Effector memory CD4-positive, alpha-beta T cell (primary cell): ENCODE measurements at places on chromosomes 2 and 18.

DNA sequence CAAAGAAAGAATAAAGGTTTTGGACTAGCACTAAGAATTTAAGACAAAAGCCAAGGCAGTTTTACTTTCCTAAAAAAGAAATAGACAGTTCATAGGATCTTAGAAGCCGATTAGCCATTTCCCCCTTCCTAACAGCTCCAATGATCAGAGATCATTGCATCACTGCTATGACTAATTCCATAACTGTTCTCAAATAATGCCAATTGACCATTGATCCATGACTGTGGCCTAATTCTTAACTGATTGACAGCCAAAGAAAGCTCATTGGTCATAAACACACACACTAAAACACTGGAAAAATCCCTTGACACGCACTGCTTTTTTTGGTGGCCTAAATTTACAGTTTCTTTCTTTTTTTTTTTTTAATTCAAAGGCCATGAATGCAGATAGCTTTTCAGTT lies 345.0 kb upstream of the ACVR2A start:
- DNase-seq = no peak

DNA sequence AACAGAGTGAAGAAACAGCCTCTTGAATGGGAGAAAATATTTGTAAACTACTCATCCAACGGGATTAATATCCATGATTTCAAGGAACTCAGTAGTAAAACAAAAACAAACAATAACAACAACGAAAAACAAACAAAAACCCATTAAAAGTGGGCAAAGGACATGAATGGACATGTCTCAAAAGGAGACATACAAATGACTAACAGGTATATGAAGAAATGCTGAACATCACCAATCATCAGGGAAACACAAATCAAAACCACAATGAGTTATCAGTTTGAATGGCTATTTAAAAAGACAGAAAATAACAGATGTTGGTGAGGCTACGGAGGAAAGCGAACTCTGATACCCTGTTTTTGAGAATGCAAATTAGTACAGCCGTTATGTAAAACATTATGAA lies 224.8 kb upstream of the NRXN1 start:
- no peak for DNase-seq

DNA sequence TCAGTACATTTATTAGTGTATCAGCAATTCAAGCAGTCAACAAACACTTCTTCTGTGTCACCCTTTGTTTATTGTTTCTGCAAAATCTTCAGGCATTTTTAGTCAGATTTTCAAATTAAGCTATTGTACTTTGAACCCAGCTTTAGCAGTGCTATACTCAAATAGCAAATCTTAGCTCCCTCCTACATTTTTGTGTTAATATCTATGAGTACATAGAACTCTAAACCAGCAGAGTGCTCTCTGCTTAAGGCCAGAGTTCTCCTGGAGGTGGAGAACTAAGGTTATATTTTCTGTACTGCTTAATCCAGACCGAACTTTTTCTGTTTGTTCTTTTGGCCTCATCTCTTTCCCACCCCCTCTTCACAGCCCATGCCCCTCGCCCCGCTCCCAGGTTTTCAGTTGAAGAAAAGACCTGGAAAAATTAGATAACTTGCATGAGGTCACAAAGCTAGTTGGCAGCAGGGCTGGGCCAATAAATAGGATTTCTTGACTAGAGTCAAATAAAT lies 29.2 kb upstream of the SCN1A start:
- no peak for DNase-seq

DNA sequence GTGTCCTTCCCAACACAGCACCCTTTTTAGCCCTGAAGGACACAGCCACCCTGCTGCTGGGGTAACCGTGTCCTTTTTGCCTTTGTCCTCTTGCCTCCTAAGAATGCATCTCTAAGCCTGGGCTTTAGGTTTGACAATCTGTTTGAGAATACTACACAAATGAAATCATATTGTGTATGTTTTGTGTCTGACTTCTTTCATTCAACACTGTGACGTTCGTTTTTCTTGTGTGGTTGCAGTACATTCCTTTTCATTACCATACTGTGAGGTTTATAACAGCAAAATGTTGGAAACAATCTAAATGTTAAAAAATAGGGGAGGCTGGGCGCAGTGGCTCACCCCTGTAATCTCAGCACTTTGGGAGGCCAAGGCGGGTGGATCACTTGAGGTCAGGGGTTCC lies 11.2 kb downstream of the ASPRV1 start:
- DNase-seq = no peak

DNA sequence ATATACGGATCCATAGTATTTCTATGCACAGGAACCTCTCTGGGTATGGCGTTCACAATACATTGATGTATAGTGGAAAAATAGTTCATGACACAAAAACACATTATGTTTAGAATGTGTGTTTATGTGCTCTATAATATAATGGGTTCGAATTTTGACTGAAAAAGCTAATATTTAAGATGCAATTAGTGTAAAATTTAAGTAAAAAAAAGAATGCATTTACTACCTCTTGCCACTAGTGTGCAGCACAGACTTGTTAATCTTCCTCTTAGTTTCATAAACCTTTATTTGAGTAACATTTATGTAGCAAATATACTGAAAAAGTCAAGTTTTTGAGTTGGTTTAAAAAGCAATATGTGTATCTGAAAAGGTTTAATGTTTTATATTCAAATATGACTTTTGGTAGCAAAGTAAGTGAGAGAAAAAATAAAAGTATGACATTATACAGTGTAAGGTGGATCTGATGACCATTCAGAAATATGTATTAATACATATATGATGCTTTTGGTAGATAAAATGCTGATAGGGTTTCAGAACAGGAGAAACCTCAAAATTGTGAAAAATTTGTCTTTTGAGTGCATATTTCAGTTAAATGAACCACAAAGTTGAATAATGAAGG lies 49.4 kb downstream of the CCDC102B start:
- no peak for DNase-seq

DNA sequence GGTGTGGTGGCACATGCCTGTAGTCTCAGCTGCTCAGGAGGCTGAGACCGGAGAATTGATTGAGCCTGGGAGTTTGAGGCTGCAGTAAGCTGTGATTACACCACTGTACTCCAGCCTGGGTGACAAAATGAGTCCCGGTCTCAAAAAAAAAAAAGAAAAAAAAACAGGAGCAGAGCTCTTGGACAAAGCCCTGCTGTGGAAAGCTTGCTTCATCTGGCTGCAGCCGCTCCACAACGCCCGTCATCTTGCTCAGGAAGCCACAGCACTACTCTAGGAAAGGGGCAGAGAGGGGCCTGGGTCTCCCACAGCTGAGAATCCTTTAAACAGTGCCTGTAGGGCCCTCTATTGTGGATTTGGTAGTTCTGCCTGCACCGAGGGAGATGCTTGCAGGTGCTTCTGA lies 11.0 kb downstream of the ATG4B start:
- DNase-seq = no peak

DNA sequence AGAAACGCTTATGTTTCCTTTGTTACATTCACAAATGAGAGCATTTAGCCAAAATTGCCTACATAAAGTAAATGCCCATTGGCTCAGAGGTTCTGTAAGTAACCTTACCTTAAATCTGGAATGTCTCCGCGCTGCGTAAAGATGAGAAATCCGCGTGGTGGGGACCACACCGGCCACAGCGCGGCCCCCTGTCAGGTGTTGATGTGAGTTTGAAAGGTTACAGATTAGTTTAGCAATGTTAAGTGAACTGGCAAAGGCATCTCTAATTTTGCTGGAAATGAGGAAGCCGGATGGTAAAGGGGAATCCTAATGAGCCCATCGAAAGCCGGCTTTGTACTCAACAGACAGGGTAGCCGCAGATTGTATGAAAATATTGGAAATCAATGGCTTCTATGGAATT lies 11.8 kb downstream of the SALL3 start:
- DNase-seq = no peak

DNA sequence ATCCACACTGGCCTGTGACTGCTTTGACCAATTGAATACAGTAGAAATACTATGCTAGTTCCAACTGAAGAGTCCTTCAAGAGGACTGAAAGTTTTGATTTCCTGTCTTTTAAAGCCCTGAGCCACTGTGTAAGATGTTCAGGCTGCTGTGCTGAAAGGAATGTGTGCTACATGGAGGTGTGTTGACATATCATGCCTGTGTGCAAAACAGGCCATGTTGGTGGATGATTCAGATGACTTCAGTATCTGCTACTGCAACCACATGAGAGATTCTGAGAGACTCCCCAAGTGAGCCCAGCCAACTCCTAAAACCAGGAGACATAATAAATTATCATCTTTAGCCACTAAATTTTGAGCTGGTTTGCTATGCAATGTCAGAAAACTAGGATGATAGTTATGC lies 662.9 kb downstream of the ZEB2 start:
- no peak for DNase-seq

GRCh38 chr2:227164763-227165291 lies 403 bp downstream of the COL4A3 start:
- DNase-seq = no peak

GRCh38 chr2:169963786-169964185 lies 136.5 kb downstream of the UBR3 start:
- no peak for DNase-seq

- DNase-seq = no peak
These were observed 33.7 kb downstream of the MREG start for GRCh38 chr2:215979620-215980019.

GRCh38 chr2:9654452-9655100 lies 23.8 kb upstream of the YWHAQ start:
- no peak for DNase-seq

GRCh38 chr2:226407135-226407534 lies 392.5 kb downstream of the IRS1 start:
- no peak for DNase-seq

DNA sequence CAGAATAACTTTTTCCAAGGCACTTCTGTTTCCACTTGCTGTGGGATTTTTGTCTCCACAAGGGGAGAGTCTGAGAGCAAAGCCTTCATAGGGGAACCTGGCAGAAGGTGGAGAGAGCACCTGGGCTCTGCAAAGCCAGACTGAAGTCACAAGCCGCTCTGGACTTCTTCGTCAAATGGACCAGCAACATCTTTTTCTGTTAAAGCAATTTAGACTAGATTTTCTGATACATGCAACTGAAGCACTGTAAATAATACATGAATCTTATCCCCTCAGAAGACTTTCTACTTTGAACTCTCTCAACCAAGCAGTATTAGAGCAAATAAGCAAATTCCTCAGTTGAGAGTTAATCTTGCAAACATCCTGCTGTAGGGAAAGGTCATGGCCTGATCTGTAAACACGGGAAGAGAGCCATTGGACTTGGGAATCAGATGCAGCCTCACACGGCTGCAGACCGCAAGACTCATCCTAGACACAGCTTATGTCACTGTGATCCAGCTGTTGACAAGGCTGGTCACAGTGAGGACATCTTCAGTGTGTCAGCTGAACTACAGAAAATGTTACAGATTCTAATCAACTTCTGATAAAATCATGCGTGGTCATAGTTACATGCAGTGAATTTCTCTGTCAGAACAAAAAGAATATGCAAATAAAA lies 3.2 kb downstream of the SH3YL1 start:
- DNase-seq = no peak

GRCh38 chr2:157746234-157746950 lies 117.7 kb upstream of the ACVR1C start:
- no peak for DNase-seq

DNA sequence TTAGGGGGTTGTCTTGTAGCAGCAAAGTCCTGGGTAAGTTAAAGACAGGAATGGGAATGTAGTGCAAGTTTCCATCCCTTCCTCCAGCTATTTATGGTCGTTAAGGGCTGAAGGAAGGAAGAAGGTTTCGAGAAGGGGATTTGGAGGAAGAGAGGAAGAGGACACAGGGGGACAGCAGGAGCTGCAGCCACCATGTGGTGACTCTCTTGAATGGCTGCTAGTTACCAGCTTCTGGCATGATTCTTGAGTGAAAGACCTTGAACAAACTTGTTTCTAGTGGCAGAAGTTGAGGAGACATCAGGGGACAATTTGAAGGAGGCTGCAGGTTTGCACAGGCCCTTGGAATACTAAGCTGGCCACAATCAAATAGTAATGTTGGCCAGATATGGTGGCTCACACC lies 116.6 kb downstream of the MTX2 start:
- DNase-seq = no peak

GRCh38 chr18:69044215-69044614 lies 246.3 kb downstream of the CCDC102B start:
- DNase-seq = no peak

DNA sequence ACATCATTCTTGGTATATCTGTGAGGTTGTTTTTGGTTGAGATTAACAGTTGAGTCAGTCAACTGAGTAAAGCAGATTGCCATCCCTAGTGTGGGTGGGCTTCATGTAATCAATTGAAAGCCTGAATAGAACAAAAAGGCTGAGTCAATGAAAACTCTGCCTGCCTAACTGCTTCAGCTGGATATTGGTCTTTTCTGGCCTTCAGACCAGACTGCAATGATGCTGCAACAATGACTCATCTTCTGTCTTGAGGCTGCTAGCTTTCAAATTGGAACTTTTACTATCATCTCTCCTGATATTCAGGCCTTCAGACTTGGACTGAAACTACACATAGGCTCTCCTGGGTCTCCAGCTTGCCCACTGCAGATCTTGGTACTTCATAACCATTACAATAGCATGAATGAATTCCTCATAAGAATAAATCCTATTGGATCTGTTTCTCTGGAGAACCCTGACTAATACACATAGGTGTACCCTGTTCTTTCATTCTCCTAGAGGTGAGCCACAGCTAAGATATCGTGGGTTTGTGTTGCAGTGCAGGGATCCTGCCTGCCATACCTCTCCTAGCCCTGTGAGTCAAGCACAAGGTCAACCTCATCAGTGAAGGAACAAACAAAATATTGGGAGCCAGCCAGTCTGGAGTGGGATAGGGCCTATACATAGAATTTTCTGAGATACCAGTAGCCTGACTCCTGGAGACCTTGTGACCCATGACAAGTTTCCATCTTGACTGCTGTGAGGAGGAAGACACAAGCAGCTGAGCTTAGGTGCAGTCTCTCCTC lies 473.8 kb downstream of the DCC start:
- DNase-seq = no peak

- DNase-seq = no peak
These were observed 193.6 kb upstream of the PIK3C3 start for GRCh38 chr18:41761333-41762018.

GRCh38 chr2:1748741-1749488 lies 4.6 kb upstream of the PXDN start:
- DNase-seq = no peak

GRCh38 chr18:23956483-23956882 lies 58.1 kb upstream of the TTC39C start:
- DNase-seq = no peak

DNA sequence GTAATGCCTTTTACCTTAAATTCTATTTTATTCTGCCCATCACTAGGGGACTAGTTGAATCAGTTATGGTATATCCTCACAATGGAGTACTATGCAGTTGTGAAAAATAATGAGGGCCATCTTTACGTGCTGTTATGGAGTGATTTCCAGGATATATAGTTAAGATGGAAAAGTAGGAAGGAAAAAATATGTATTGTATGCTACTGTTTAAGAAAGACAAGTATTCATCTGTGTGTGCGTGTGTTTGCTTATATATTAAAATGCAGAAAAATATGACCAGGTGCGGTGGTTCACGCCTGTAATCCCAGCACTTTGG lies 32.5 kb upstream of the MRPL33 start:
- DNase-seq = no peak

GRCh38 chr2:55089726-55090125 lies 39.5 kb upstream of the RTN4 start:
- no peak for DNase-seq
